ENCODE measurements at places on chromosomes 2 and 18. TPM values are rescaled to one million over a fixed set of nuclear protein-coding genes. Genes with fewer than 3 reads are reported as not detected.

GRCh38 chr2:8574196-8575037 is 107.4 kb upstream of the ID2 start:
- H3K4me3 ChIP-seq = no peak overlapping the region
- peaks cover 80% of the 10 kb centered on the region for H3K4me1 ChIP-seq
- peak; percentile 46 for DNase-seq

The RMDN2 gene
- 2.5 TPM for total RNA-seq

DNA sequence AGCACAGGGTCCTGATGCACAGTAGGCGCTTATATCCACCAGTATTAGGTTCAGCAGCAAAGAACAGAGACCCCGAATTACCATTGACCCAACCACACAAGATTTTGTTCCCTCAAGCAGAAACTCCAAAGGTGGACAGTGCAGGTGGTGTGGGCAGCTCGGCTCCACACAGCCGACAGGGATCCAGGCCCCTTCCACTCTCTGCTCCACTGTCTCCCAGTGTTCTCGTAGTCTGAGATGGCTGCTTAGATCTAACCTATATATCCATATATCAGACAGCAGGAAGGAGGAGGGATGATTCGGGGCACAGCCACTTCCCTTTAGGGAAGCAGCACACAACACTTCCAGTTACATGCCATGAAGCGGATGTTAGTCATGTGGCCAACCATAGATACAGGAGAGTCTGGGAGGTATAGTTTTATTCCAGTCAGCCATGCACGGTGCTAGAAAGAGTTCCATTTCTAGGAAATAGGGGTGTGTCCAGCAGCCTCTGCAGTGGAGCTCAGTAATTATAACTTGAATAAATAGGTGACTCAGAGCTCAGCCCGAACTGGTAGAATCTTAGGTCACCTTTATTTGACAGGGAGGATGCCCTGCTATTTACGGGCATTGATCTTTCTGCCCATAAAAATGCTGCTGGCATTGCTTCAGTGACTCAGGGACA is 158.9 kb downstream of the TWIST2 start:
- DNase-seq = no peak
- no peaks in the 10 kb centered on the region for H3K27me3 ChIP-seq
- H3K4me1 ChIP-seq = no peaks in the 10 kb centered on the region
- no peak overlapping the region for H3K27ac ChIP-seq
- H3K4me3 ChIP-seq = no peak overlapping the region

GRCh38 chr2:205070889-205071288 is 525.6 kb downstream of the PARD3B start:
- H3K4me3 ChIP-seq = no peak overlapping the region
- no peaks in the 10 kb centered on the region for H3K36me3 ChIP-seq
- no peak overlapping the region for H3K27ac ChIP-seq
- 0 out of 2 replicates have a peak, but pooled peaks cover 3% of the 10 kb centered on the region for H3K27me3 ChIP-seq
- no peak for DNase-seq

- H3K36me3 ChIP-seq = no peaks in the 10 kb centered on the region
- no peaks in the 10 kb centered on the region for H3K27me3 ChIP-seq
- DNase-seq = no peak
- H3K4me1 ChIP-seq = no peaks in the 10 kb centered on the region
Observed at GRCh38 chr2:226429476-226429875, 370.1 kb downstream of the IRS1 start.

DNA sequence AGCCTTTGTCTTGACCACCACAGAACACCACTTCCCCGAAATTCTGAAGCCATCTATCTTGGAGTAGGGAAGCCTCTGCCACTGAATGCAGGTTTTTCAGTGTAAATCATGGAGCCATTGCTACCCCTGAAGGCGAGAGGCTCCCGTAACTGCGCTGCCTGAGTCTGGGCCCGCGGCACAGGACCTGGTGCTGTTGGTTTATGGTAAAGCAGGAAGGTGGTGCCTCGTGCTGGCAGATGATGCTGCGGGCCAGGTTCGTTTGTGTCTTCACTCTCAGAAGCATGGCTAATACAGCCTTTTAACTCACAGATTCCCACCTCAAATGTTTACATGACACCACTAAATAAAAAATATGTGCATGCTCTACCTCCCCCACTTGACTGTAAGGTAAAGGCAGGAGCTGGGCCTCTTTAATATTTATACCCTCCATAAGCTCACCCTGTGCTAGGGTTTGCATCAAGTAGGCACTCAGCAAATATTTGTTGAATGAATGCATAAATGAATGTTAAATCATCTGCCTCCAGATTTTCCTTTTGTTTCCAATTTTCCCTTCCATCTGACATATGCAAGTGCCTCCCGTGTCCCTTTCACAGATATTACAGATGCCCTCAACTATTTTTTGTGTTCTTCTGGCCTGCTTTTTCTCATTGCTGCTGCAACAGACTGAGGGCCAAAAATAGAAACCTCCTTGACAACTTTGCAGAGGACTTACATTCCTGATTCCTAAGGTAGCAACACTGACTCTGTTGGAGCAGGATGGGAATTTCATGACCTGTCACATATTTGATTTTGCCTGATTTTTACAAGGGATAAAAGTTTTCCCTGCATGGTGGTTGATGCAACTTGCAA is 83.5 kb upstream of the CPO start:
- no peak for DNase-seq
- no peaks in the 10 kb centered on the region for H3K36me3 ChIP-seq
- H3K4me3 ChIP-seq = no peak overlapping the region
- H3K27me3 ChIP-seq = no peaks in the 10 kb centered on the region
- no peak overlapping the region for H3K27ac ChIP-seq

The CNDP1 gene
- not detected for total RNA-seq

The SERPINB2 gene
- total RNA-seq = not detected

The CFAP53 gene
- not detected for total RNA-seq

DNA sequence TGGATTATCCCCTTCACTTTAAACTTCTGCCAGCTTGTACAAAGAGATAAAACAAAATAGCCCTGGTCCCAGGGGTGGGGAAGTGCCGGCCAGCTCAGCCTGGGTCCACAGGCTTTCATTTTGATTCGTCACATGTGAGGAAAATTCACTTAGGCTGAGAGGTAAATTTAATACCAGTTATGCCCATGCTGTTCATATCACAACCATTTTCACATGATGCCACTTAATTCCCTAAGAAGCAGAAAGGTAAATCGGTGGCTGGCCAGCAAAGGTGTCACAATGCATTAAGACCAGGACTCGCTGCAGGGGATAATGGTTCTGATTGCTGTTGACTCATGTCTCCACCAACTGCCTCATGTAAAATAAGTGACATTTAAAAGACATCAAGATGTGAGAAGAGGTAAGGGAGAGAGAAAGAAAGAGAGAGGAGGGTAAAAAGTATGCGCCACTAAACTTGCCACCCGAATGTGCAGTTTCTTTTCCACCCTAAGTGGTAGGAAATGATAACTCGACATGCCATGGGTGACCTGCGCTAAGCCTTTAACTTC is 261.0 kb upstream of the SIX3 start:
- H3K4me3 ChIP-seq = no peak overlapping the region
- no peak for DNase-seq
- no peaks in the 10 kb centered on the region for H3K27me3 ChIP-seq
- no peaks in the 10 kb centered on the region for H3K4me1 ChIP-seq
- no peaks in the 10 kb centered on the region for H3K36me3 ChIP-seq
- H3K27ac ChIP-seq = no peak overlapping the region

The MAP2 gene
- total RNA-seq = 0.97 TPM

The MSGN1 gene
- not detected for total RNA-seq

DNA sequence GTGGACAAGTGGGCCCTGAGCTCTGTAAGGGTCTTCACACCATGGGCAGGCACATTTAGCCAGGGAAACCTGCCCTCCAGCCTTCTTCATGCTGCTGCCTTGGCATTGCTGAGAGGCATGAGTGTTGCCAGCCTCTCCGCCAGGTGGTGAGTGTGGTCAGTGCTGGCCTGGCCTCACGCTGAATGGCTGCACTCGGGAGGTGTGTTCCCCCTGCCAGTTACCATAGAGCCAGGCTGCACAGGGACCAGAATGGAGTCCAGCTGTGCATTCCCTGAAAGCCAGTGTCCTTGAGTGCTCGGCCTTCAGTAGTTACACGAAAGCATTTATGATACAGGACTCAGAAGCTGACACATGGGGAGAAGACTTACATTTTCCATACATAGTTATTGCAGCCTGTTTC is 139.7 kb downstream of the ATP9B start:
- H3K27ac ChIP-seq = no peak overlapping the region
- H3K27me3 ChIP-seq = no peaks in the 10 kb centered on the region
- H3K36me3 ChIP-seq = peaks cover 7% of the 10 kb centered on the region
- no peak for DNase-seq

GRCh38 chr2:226782092-226782713 is 17.4 kb downstream of the IRS1 start:
- H3K27me3 ChIP-seq = no peaks in the 10 kb centered on the region
- no peaks in the 10 kb centered on the region for H3K4me1 ChIP-seq
- no peaks in the 10 kb centered on the region for H3K36me3 ChIP-seq
- no peak overlapping the region for H3K27ac ChIP-seq
- no peak for DNase-seq
- H3K4me3 ChIP-seq = no peak overlapping the region

DNA sequence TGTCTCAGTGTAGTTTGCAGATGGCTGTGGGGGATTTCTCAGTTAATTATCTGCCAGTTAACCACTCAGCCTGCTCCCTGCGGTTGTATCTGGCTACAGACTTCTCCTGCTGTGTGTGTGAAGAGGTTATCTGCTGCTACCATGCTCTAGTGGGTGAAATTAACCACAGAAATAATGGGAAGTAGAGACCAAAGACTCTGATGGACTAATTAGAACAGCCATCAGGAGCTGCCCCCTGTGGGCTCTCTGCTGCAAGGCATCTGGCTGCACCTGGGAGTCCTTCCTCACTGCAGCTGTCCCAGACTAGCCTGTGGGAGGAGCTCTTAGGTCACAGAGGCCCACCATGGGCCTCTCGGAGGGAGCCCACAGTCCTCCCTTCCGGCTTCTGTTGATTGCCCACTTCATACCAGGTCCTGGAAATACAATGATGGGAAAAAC is 66.6 kb downstream of the CTIF start:
- peak; percentile 78 for DNase-seq
- H3K36me3 ChIP-seq = no peaks in the 10 kb centered on the region
- H3K27me3 ChIP-seq = no peaks in the 10 kb centered on the region

The ASB18 gene
- not detected for total RNA-seq

DNA sequence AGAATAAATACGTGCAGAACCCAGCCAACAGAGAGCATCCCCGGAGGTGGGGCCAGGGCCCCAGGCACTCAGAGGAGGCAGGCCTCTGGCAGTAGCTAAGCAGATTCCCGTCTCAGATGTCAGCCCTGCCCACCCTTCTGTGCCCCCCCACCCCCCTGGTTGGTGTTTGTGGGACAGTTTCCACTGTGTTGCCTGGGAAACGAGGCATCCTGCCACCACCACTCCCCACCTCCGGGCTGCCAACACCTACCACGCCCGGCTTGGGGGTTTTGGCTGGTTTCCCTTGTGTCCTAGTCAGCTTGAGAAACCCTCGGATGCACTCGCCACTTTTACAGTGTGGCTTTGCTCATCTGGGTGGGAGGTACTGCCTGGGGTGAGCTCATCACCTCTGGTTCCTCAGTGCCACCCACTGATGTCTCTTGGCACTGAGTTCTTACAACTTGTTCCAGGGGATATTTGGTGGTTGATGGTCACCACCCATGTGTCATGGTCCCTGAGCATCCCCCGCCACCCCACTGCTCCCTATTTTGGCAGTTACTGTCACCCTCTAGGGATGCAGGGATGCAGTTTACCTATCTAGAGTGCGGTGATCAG is 72.4 kb upstream of the YWHAQ start:
- H3K36me3 ChIP-seq = no peaks in the 10 kb centered on the region
- DNase-seq = no peak
- H3K27me3 ChIP-seq = no peaks in the 10 kb centered on the region

- H3K27ac ChIP-seq = no peak overlapping the region
- no peak overlapping the region for H3K4me3 ChIP-seq
- H3K27me3 ChIP-seq = no peaks in the 10 kb centered on the region
- no peak for DNase-seq
Observed at GRCh38 chr2:239594772-239595608, 194.2 kb upstream of the HDAC4 start.

DNA sequence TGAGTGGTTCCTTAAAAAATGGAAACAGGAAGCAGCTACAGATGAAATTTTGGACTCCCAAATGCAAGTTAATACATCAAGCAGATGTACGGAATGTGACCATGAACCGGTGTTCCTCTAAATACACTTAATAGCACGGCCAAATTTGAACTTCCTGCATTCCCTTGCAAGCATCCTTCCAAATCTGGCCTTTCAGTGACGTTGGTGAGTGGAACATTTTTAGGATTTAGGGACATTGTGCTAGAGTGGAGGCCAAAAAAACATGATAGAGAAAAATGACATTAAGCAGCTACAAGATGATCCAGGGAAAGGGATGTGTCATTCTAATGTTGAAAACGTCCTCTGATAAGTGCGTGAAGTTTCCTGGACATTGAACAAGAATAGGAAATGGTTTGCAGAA is 62.1 kb downstream of the CTAGE1 start:
- no peak for DNase-seq
- H3K27me3 ChIP-seq = no peaks in the 10 kb centered on the region
- no peak overlapping the region for H3K27ac ChIP-seq
- no peaks in the 10 kb centered on the region for H3K4me1 ChIP-seq
- H3K4me3 ChIP-seq = no peak overlapping the region
- H3K36me3 ChIP-seq = no peaks in the 10 kb centered on the region

GRCh38 chr2:230868947-230869913 is 4.5 kb downstream of the ITM2C start:
- no peak overlapping the region for H3K27ac ChIP-seq
- H3K36me3 ChIP-seq = no peaks in the 10 kb centered on the region
- peaks cover 37% of the 10 kb centered on the region for H3K4me1 ChIP-seq

The CNGA3 gene
- total RNA-seq = 0.07 TPM

DNA sequence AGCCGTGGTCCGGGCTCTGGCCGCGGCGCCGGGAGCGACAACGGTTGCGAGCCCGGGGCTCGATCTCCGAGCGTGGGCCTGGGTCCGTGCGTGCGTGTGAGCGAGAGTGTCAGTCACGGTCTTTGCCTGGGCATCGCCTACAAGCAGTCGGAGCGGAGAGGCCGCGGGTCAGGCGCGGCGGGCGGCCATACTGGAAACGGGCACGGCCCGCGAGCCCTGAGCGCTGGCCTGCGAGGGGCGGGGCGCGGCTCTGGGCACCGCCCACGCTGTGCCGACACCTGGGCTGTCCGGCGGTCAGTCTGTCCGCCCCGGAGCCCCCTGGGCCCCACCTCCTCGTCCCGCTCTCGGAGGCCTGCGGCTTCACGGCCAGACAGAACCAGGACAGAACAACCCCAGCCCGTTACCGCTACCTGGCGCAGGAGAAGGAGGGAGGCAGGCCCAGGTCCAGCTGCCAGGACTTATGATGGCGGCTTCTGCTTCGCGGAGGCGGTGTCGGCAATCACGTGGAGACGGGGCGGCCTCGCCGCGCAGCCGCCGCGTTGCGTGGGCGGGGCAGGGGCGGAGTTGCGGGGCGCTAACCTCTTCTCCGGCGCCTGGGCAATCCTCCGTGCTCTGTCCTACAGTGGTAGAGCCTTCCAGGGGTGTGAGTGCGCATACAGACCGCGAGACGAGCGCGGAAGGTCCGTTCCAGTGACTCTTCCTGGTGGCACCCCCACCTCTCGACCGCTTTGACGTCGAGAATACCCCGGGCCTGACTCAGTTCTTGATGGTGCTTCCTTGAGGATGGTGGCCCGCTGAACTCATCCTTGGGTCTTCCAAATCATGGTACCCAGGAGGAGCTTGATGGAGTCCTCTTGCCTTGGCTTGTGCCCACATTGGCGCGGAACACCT is at the start of gene TMEM131:
Gene TMEM131, minus strand, starts transcription at position 215 of the 891 bp plus-strand sequence. CDS start 286 bp downstream, outside the sequence.
- no peaks in the 10 kb centered on the region for H3K27me3 ChIP-seq
- H3K36me3 ChIP-seq = no peaks in the 10 kb centered on the region
- H3K4me3 ChIP-seq = peak within 1 kb of the TSS; percentile 86
- peaks cover 30% of the 10 kb centered on the region for H3K4me1 ChIP-seq
- peak within 1 kb of the TSS; percentile 77 for H3K27ac ChIP-seq
- DNase-seq = peak; percentile 96
